ENCODE measurements at places on chromosomes 1 and 21. TPM values are rescaled to one million over a fixed set of nuclear protein-coding genes. Genes with fewer than 3 reads are reported as not detected.

Gene ZBTB8A
- 1.1 TPM for polyA plus RNA-seq

DNA sequence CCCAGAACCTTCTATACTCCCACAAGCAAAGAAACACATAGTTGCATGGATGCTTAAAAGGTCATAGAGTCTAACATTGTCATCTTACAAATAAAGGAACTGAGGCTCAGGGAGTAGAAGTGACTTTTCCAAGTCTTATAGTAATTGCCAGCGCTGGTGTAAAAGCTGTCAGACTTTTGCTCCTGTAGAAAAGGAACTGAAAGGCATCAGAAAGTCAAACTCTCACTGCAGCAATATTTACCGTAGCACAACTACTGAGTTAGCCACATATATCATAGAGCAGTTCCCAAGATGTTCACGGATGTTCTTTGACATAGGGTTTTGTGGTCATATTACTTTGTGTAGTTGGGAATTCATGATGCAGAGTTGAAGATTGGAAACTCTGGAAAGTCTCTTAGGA lies 16.6 kb upstream of the USP24 start:
- DNase-seq, result no peak

DNA sequence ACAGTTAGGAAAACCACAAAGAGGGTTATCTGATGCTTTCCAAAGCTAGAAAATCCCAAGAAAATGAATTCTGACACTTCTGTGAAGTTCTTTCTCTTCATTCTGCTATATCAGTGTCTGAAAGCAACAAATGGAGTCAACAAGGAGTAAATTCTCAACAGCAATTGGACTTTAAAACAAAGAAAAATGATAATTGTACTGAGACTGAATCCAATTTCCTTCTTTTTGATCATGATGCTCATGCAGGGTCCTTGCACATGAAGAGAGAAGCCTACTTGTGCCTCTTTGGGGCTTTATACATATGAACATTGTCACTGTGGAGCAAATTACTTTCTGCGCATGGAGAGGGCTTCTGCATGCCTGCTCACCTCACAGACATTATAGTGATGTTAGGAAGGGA lies at the start of gene OR10J5:
OR10J5 (minus strand) TSS at position 101 of the 400 bp plus-strand sequence; CDS start at position 101, 0 bp downstream.
- DNase-seq, result no peak

DNA sequence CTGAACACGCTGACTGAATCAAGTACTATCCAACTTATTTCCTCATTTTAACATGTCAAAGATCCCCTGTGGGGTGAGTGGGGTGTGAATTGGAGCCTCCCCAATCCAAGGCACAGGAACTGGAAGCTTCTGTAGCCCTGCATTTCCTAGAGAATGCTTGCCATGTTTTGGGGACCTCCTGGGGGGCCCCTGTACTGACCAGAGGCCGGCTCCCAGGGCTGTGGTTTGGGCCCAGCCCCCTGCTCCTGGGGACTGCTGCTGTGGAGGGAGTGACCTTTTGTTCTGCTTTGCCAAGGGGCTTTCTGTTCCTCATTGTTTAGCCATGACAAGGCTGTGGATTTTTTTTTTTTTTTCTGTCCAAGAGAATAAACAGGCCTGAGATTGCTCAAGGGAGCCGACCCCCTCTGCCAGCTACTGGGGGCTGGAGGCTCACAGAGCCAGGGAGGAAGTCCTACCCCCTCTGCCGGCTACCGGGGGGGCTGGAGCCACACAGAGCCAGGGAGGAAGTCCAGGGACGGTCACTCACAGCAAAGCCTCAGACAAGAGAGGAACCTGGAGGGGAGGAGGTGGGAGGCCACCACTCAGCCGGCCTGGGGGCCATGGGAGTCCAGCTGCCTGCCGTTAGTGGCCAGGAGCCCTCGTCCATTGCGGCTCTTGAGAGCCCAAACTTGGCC lies 17.4 kb downstream of the TNFRSF1B start:
- DNase-seq, result peak; percentile 93

DNA sequence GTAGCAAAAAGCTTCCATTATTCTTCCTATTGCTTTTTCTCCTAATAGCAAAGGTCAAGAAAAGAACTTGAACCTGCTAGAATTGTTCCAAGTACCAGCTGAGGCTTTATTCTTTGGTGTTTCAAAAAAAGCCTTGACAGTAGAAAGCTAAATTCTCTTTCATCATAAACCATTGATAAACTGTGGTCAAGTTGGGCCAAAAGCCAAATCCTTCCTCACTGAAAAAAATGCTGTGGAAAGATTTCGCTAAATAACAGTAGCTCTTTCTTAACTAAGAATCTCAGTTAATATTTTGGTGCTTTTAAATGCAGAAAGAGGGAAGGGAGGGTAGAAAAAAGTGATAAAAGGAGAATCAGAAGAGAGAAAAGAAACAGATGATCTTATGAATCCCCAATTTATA lies 14.0 kb upstream of the JAM2 start:
- DNase-seq, result no peak

Gene FAM131C
- polyA plus RNA-seq, result 1.1 TPM

Gene OR6K2
- polyA plus RNA-seq, result not detected

DNA sequence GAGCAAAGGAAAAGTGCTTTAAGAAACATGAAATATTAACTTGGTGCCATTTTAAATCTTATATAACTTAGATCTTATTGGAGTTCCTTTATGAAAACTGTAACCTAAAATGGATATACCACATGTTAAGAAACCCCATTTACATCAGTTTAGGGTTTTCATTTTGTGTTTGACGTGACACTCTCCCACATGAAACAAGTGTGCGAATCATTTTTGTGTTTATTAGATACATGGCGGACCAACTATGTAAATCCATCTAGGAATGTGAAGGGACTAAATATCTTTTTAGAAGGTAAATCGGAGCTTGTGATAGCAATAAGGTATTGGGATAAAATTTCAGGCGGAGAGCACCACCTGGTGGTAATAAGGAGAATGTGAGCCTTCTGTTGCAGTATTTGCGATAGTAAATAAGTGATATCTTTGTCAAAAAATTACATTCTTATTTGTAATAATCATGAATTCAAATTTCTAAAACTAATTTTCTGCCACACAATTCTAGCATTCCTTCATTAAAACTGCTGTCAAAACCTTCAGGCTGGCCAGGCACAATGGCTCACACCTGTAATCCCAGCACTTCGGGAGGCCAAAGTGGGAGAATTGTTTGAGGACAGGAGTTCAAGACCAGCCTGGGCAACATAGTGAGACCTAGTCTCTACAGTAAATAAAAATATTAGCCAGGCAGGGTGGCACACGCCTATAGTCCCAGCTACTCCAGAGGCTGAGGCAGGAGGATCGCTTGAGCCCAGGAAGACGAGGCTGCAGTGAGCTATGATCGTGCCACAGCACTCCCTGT lies 31.3 kb downstream of the SMAP2 start:
- no peak for DNase-seq

Gene CALML6
- polyA plus RNA-seq, result not detected

- no peak for DNase-seq
These were observed 64.0 kb downstream of the KIF21B start for GRCh38 chr1:200959411-200959921.

DNA sequence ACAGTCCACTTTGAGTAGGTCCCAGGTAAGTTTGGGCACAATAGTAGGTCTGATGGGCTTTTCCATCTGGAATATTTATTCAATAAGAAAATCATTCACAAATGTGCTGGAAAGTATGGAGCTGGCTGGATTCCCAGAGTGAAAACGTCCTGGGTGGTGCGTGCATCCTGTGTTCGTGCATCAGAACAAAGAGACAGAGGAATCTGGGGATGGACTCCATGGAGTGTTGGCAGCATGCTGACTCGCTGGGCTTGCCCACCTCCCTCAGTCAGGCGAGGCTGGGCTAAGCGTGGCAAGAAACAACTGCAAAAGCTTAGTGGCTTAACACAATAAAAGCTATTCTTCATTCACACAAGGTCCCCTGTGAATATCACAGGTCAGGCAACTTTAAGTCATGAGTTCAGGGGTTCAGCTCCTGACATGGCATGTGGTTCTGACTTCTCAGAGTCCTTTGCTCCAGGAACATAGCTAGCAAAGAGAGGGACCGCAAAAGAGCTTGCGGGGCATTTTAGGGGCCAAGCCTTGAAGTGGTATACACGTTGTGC lies 151.6 kb upstream of the ZNF644 start:
- no peak for DNase-seq

GRCh38 chr1:209607795-209608178 lies 24.3 kb downstream of the CAMK1G start:
- DNase-seq, result no peak

DNA sequence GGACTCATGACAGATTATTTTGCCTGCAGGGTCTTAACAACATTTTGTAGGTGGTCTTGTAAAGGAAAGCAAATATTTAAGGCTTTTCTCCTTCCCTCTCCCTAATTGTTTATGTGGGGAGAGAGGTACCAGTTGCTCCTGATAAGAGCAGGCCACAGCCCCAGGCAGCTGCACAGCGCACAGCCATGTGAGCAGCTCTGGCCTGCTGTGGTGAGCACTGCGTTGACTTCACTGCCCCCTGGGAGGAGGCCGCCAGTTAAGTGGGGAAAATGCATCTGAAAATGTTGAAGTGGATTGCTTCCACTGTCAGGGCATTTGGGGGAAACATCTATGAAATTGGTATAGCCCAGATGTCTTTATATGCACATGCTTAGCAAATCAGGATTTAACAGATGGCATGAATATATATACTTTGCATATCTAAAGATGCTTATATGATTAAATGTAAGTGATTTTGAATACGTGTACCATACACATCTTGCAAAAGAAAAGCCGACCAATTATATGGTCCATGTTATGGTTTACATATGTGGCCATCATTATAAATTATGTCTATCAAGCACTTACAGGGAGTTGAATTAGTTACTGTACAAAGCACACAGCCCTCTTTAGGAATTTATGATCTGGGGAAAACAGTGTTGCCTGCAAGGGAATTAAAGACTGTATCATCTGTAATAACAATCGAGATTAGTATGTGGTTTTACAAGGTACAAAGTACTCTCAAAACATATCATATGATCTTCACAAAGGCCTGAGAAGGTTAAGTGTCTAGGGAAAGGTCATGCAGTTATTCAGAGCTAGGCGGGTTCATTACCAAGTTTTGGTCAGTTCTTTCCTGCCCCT lies 132.1 kb downstream of the RHOU start:
- DNase-seq, result no peak

Measured in heart left ventricle (tissue), 16 donors.